ENCODE measurements at places on chromosomes 6 and 20.

- DNase-seq = no peak
These were observed 74.1 kb downstream of the SULF2 start for GRCh38 chr20:47711046-47711752.

DNA sequence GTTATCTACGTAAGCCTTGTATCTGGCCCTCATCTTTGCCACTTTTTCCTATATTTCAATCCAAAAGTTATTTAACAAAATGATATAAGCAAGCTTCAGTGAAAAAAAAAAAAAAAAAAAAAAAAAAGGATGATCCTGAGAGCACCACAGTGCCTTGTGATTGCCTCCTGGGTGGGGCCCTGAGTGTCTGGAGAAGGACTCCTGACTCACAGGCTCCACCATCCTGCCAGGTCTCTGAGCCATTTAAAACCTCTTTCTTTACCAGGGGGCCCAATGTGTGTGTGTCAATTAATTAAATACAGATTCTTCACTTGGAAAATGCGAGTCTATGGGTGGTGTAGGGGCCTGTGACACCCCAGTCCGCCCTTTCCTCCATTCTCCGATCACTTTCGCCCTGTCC is 105.2 kb downstream of the SMOC2 start:
- peak; percentile 21 for DNase-seq

DNA sequence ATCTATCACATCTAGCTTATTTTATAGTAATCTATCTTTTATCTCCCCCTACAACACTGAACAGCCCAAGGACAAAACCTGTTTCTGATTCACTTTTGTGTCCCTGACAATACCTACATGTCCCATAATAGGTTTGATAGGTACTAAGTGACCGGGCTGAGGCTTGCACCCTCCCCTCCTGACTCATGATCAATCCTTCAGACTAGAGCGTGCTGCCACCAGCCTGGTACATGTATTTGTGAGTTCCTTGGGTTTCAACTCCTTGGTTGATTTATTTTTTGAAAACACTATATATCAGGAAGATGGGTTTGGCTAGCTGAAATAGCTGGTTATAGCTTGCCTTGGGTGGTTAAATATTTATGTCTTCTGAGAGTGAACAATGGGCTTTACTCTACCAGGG is 41.6 kb upstream of the RAB23 start:
- no peak for DNase-seq

DNA sequence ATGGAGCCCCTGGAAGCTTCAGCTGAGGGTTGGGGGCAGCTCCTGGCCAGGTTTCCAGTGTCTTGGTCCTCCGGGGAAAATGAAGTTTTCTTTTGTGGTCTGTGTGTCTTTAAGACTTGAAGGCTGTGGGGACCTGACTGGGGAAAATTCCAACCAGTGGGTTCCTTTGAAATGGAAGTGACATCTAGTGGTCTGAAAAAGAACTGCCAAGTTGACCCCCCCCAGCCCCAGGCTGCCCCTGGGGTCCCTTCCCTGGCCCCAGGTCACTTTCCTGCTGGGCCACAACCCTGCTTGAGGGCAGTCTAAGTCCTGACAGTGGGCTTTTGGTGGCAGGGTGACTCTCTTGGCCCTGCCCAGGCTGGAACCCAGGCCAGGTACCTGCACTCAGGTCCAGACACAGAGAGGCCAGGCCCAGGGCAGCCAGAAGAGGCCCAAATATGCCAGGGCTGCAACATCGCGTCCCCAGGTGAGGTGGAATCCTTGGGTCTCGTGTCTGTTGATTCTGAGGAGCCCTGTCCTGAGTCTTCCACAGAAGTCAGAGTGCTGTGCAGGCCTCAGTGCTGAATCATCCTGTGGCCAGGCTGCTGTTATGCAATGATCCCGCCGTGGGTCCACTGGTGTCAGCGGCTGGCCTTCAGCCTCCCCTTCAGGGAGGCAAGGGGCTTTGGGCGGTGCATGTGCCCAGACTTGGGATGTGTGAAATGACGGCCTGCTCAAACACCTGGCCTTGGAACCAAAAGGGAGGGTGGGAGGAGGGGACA is 68.4 kb downstream of the VEGFA start:
- DNase-seq = peak; percentile 50

- DNase-seq = no peak
These were observed 485.8 kb upstream of the CITED2 start for GRCh38 chr6:139860203-139860602.

- no peak for DNase-seq
These were observed 5.4 kb upstream of the FOXF2 start for GRCh38 chr6:1383729-1384548.

GRCh38 chr6:1007159-1007558 is 304.7 kb upstream of the FOXQ1 start:
- no peak for DNase-seq

- DNase-seq = no peak
These were observed 390.2 kb downstream of the TENT5A start for GRCh38 chr6:81362246-81362645.

DNA sequence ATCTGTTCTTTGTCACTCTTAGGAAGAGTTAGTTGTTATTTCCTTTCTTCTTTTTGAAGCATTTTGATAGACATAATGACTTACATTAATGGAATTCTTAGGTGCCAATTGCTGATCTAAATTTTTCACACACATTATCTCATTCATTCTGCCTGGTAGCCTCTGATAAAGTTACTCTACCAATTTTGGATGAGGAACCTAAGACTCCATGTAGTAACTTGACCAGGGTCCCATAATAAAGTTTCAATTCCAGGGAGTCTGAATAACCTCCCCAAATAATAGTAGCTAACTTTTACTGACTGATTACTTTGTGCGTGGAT is 73.2 kb upstream of the CITED2 start:
- no peak for DNase-seq

DNA sequence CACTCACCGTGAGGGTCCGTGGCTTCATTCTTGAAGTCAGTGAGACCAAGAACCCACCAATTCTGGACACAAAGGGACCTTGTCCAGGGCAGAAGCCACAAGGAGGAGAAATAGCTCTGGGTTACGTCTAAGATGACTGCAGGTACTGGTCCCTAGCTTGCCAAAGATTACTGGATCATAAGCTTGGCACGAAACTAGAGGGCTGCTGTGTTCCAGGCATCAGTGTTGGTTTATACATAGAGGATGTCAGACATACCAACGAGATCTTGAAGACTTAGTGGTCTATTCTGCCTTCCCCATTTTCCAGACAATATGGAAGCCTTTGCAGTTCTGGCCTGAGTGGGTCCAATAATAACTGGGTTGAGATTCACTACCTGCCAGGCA is 175.7 kb downstream of the TBX18 start:
- no peak for DNase-seq

DNA sequence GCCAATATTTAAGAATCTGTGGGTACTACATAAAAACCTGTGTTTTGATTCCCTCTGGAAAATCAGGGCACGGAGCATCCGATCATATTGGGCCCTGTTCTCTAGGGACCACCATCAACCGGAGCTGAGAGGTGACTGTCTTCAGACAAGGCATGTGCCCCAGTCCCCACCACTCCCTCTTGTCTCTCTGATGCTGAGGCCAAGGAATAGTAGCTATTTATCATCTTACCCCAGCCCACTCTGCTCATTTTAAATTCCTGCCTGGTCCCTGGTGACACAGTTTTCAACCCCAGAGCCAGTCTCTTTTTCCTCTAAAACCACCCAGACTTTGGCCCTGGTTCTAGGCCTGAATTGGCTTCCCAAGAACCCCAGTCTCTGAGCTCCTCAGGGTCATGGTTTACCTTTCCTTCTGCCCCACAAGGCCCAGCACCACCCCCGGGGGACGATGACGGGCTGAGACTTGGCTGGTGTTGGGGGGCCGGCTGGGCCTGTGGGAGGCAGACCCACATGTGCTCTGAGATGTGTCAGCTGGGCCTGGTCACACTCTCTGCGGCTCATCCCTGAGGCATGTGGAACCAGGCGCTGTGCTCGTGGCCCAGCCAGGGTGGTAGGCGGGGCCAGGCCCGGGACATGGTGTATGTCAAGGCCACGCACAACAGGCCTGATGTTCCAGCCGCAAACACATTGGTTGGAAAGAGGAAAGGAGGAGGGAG is 114.4 kb downstream of the CEBPB start:
- no peak for DNase-seq

- DNase-seq = no peak
These were observed 72.4 kb upstream of the GTSF1L start for GRCh38 chr20:43799150-43799711.

DNA sequence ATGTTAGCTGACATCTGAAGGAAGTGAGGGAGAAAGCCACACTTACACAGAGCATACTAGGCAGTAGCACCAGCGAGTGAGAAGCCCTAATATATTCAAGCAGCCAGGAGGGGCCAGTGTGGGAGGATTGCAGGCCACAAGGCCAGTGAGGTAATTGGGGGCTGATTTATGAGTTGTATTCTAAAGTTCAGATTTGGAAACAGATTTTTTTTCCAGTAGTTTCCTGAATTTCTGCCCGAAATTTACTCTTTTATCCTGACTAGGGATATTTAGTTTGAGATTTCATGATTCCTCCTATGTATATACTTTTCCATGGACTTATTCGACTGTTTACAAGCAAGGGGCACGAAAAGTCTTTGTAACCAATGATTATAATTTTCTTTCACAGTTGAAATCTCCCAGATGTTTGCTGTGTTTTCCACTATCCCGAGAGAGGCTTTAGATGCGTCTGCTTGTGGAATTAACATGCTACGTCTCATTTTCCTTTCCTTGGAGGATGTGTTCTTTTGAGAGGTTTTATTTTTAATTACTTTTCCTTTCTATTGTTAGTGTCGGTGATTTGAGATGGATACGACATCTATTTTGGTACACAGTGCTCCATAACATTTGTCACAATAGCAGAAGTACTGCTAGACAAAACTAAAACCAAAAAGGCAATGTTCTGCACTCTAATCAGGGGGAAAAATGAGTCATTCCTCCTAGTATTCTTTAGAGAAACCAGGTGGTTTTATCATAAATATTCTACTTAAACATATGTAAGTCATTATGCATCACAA is 356.3 kb upstream of the HSF2 start:
- no peak for DNase-seq

DNA sequence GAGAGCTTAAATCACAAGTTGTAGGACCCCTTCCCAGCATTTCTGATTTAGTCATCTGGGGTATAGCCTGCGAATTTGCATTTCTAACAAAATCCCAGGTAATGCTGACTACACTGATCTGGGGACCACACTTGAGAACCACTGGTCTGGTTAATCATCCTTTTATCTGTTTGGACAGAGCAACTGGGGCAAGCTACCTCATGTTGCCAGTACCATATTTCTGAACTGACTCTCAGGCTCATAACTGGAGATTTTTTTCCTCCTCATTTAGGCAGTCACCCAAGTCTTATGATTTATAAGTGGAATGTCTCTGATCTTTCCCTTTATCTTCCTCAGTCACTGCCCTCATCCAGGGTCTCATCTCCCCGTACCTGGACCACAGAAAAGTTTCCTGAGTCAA is 12.0 kb upstream of the GTF3C6 start:
- DNase-seq = peak; percentile 18

GRCh38 chr6:16776394-16777017 is 15.2 kb upstream of the ATXN1 start:
- DNase-seq = no peak

Data from RWPE1 (cell line).